ENCODE measurements at places on chromosomes 3 and 15.

GRCh38 chr15:59333401-59334075 is 39.1 kb downstream of the MYO1E start:
- DNase-seq, result no peak

GRCh38 chr15:95816591-95816990 is 513.9 kb upstream of the NR2F2 start:
- DNase-seq, result no peak

DNA sequence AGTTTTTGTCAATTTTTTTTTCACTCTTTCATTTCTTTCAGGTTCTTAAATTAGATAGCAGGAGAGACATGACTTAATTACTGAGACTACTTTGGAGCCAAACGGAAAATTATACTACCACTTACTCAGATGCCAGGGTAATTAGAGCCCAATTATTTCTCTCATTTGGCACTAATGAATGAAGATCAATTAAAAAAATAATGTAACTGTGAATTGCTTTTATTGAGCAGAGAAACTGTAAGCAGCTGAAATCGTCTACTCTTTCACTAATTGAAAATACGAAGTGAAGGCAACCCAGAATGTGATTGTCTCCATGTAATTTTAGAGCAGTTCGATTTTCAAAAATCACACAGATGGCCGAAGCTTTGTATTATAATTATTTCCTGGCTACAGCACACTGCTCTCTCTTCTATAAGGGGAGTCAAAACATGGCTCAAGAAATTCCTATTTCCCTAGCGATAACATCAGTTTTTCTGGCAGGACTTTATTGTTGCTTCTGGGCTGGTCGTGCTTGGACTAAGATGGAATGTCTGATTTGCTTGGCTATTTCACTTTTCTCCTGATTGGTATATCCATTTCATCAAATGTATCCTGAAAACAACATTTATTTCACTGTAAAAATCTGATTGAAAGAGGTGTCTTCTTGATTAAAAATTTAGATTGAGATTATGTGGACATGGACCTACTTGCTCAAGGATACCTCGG is 55.8 kb upstream of the PDZRN3 start:
- no peak for DNase-seq

DNA sequence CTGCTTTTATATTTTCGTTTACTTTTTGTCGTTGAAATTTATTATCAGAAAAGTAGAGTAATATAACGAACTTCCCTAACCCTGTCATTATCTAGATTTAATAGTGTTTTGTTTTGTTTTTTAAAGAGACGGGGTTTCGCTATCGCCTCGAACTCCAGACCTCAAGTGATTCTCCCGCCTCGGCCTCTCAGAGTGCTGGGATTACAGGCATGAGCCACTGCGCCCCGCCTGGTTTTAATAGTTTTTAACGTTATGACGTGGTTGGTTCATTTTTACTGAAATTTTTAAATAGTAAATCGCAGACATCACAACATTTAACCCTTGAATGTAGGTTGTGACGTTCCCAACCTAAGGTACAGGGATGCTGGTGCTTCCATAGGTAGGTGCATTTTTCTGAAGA is 1.0 kb downstream of the NGRN start:
- no peak for DNase-seq

DNA sequence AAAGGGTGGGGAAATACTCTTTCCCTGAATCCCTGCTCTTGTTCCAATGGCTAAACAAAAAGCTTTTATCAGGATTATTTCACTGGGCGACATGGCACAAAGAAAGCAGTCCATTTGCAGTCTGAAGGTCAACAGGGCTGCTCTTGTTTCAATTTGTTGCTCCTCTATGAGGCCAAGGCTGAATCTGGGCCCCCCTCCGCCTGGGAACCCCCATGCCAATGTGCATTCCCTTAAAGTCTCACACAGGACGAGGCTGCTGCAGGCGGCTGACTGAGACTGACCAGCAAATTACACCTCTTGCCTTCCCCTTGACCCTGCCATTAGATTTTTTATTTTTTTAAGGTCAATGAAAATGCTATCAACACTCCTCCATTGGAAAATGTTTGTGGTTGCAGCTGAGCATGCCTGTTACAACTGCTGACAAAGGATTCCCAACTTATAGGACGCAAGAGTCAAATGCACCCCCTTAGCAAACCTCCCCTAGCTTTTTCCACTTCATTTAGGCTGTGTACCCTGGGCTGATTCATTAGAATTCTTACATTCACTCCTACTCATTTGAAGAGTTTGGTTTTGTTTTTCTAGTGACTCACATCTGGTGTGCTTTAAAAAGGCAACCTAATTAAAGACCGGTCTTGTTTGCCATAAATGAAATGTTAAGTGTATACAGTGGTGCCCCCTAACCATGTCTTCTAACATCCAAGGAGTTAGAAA is 60.8 kb upstream of the ARHGEF3 start:
- no peak for DNase-seq

DNA sequence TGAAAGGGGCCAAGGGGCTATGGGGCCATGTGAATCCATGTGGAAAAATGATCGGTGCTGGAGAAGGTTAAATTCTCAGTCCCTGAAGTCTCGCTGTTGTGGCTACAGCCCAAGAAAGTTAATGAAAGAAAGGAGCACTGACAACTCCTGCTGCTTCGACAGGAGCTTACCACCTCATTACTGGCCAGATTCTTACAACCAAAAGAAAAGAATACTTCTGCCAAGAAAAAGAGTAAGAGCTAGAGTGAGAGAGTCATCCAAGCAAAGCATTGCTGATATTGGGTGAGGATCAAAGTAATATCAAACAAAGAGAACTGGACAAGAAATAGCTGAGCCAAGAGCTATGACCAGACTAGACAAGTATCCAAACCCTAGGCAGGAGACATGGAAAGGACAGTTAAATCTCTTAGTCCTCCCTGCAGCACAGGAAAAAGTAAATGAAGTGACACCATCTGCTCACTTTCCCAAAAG is 348.4 kb upstream of the PLSCR5 start:
- no peak for DNase-seq

- DNase-seq, result no peak
Measured at GRCh38 chr3:25689226-25689625, 24.5 kb upstream of the TOP2B start.
